ENCODE measurements at places on chromosomes 4 and X.

DNA sequence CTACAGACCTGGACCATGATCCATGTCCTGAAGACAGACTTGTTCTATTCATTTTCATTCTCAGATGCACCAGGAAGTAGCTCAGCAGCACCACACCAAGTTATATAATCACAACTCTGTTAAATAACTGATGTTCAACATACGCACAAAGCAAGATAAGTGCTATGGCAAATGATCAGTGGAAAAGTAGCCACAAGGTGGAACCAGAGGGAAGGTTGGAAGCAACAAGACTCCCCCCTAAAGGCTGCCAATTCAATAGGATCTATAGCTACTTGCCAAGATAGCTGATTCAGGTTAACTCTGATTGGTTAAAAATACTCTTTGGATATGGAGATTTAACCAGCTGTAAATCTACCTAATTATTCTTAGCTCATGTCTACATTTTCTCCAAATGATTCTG, 23.7 kb upstream of the FAM47B start:
- no peak for DNase-seq

GRCh38 chr4:52892880-52893279, 30.8 kb downstream of the RASL11B start:
- DNase-seq, result no peak

GRCh38 chr4:147477439-147477838, 3.5 kb upstream of the EDNRA start:
- no peak for DNase-seq

- no peak for DNase-seq
Measured at GRCh38 chr4:121118344-121118743, 45.8 kb downstream of the TNIP3 start.

DNA sequence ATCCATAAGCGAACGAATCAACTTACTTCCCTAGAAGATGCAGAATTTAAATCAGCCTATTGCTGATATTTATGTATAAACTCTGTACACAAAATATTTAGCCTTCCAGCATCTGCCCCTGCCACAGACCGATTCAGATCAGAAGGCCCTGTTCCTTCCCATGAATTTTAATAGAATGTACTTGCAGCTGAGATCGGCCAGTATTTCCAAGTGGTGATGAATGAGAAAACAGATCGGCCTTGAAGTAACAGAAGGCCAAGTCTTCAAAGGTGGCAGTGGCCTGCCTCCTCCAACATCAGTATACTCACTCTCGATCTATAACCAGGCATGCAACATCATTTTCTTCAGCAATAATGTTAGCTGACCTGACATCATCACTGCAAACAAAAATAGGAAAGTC, 66.4 kb downstream of the PRKG2 start:
- no peak for DNase-seq

GRCh38 chr4:11070813-11071212, 357.9 kb downstream of the HS3ST1 start:
- DNase-seq, result no peak

DNA sequence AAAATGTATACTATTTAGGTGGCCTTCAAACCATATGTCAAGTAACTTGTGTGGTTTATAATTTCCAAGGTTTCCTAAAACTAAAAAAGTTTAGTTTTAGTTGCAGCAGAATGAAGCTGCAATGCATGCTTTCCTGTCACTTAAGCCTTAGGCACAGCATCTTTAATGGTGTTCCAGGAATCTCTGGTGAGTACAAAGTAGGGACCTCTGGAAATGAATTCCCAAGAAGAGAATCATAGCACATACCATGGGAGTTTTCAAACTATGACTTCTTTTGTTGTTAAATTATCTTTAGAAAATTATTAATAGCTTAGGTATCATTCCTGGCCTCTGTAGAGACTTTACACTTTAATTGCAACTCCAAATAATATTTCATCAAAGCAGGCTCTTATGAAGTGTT, 1005.9 kb upstream of the PABPC4L start:
- DNase-seq, result no peak

GRCh38 chr4:5930456-5930855, 37.6 kb upstream of the CRMP1 start:
- no peak for DNase-seq

DNA sequence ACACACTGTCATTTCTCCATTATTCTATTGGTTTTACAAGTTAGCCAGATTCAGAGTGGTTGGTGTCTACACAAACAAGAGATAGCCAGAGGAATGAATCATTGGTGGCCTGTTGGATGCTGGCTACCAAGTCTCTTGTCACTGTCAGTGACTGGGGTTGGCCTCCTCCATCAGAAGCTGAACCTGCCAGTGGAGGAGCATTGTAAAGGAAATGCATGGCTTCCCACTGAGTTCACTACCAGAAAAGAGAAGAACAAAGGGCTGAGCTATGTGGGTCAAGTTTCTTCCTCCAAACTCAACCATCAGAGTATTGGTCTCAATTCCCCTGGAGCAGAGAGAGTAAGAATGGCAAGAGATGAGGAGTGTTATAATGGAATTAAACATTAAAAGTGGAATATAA, 26.5 kb upstream of the ANKRD50 start:
- no peak for DNase-seq

DNA sequence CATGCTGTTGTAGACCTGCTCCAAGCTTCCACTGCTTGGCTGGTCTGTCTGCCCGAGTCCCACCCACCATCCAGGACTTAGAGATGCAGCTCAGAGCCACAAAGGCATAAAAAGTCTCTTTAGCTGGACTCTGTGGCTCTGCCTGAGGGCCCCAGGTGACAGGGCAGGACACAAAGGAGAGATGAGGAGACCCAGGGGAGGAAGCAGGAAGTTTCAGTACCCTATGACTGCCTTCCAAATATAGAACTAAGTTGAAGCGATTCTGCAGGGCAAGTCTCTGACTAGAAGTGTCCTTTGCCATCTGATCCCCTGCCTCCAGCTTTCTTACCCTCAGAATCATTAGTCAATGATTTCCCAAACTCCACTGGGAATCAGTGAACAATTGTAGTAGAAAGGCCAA, 11.2 kb upstream of the CXCR3 start:
- no peak for DNase-seq

DNA sequence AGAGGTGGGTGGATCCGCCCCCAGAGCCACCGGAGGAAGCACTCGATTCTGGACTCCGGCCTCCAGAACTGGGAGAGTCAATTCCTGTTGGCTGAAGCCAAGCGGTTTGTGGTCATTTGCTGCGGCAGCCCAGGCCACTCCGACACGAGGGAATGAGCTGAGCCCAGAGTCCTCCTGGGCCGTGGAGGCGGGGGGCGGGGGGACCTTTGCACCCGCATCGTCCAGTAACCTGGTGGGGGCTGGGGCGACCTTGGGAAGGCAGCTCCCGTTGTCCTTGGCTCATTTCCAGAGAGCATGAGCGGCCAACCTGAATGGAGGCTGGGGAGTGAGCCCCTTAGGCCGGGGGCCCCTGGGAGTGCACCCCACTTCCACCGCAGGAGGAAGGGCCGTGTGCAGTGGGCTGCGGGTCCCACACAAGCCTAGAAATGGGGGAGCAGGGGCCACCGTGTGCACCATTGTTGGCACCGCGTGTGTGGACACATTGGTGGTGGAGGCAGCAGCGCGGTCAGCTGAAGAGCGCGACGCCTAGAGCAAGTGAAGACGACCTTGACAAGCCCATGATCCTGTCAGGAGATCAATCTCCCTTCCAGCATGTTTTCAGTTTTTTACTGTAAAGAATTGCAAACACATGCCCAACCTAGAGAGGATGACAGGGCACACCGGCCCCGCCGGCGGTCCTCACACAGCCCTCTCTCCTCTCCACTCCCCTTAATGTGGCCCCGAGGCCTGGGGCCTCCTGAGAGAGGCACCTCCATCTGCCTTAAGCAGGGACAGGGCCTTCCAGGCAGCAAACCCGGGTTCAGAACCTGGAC, 19.9 kb upstream of the DUSP9 start:
- no peak for DNase-seq

- no peak for DNase-seq
Measured at GRCh38 chr4:100881283-100881682, 363.5 kb upstream of the EMCN start.

DNA sequence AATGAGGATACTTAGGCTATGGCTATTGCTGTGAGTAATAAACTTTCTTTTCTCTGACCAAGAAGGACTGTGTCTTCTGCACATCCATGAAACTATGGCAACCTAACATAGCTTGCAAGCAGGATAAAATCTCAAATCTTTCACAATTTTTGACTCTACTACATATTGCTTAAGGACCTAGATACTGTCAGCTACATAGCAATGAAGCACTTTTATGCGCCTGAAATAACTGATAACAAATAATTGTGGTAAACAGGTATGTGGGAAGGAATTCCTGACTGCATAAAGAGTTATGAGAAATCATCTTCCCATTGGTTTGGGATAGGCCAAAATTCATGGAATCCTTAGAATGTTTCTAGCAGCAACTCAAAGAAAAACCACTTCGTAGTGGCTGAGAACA, 41.2 kb upstream of the PDGFC start:
- DNase-seq, result no peak
